ENCODE measurements at places on chromosomes 4 and X.

GRCh38 chr4:151074416-151074916 is 25.0 kb upstream of the RPS3A start:
- no peak for DNase-seq

DNA sequence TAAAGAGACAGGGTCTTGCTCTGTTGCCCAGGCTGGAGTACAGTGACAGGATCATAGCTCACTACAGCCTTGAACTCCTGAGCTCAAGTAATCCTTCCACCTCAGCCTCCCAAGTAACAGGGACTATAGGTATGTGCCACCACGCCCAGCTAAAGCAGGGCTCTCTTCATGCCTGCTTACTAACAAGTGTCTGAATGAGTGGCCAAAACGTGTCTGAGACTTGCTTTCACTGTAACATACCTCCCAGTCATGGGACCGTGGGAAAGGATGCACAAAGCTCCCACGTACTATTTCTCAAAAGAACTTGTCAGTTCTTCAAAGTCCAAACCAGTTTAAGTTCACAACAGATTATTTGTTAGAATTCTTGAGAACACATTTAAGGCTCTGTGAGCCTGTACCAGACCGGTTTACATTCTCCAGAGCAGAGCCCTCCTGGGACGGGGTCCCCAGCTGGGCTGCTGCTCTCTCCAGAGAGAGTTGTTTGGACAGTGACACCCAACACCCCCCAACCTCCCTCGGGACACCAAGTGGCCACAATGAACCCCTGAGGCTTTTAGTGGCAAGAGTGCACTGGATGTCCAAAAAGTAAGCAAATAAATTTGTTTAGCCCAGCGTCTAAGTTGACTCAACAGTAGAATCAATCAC is 24.1 kb downstream of the SH3KBP1 start:
- DNase-seq, result no peak

GRCh38 chrX:131366407-131366806 is 77.3 kb upstream of the IGSF1 start:
- DNase-seq, result no peak

DNA sequence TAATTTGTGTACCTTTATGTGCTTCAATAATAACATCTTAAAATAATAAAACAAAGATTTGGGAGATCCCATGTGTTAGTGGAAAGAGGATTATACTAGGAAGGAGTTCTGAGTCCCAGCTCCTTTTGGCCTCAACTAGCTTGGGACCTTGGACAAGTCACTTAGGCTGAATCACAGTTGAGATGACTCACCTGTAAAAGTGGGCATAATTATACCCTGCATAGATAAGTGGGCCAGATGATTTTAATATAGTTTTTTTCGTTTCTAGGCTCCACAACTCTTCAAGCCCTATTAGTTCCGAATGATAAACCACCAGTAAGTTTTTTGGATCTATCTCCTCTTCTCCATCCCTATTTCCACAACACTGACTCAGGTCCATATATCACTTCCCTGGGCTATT is 131.8 kb downstream of the ENOX2 start:
- no peak for DNase-seq

GRCh38 chr4:74217365-74217764 is 59.4 kb downstream of the MTHFD2L start:
- DNase-seq, result no peak

- DNase-seq, result no peak
Measured at GRCh38 chr4:801436-802124, 24.3 kb downstream of the CPLX1 start.

- DNase-seq, result peak; percentile 78
Measured at GRCh38 chrX:133921764-133922389, 63.5 kb downstream of the GPC3 start.

DNA sequence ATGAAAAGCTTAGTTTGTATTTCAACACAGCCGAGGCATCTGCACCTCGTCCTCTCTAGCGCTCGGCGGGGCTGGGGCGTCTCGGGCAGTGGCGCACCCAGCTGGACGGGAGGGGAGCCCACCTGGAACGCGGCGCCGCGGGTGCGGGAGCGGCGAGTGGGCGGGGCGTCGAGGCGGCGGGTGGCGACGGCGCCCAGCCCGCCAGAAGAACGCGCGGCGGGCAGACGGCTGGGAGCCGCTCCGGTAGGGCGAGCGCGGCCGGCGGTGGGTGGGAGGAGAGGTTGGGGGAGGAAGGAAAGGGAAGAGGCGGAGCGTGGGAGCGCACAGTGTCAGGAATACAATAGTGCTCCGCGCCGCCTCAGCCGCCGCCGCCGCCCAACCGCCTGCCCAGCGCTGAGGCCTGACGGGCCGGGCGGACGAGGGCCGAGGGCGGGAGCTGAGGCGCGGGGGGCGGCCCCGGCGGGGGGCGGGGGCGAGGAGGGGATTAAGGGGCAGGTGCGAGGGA is at the start of gene JADE3:
Gene JADE3, plus strand, starts transcription at position 324 of the 505 bp plus-strand sequence. CDS start 72,474 bp downstream, outside the sequence.
- peak; percentile 42 for DNase-seq

- DNase-seq, result no peak
Measured at GRCh38 chr4:56466910-56467283, 520 bp upstream of the SRP72 start.
